NCI-H526 (cell line): ENCODE measurements at places on chromosomes 6 and 20.

- no peak for DNase-seq
Measured at GRCh38 chr20:32995802-32996201, 8.4 kb downstream of the SUN5 start.

GRCh38 chr20:5100684-5101347 is 18.9 kb downstream of the PCNA start:
- peak; percentile 18 for DNase-seq

- no peak for DNase-seq
Measured at GRCh38 chr20:23112595-23112994, 26.5 kb upstream of the CD93 start.

- no peak for DNase-seq
Measured at GRCh38 chr6:149567945-149568585, 1.9 kb downstream of the GINM1 start.

DNA sequence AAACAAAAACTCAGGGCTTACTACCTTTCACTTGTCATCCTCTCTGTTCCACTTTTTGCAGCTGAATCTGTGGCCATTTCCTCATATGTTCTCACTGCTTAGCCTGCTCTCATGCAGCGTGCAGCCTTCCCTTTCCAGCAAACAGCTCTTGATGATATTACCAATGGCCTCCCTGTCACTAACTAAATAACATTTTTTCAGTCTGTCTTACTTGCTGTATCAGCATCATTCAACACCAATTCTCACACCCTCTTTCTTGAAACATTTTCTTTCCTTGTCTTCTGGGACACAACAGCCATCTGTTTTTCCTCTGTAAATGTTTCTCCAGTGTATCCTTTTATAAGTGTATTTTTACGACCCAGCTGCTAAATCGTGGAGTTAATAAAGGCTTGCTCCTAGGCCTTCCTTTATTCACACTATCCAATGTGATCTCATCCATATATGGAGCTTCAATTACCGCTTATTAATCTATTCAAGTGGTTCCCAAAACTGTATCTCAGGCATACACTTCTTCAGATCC is 523.6 kb upstream of the RNF217 start:
- DNase-seq: no peak

- no peak for DNase-seq
Measured at GRCh38 chr6:4344317-4344899, 209.0 kb upstream of the ECI2 start.

- no peak for DNase-seq
Measured at GRCh38 chr6:111171577-111172400, 84.5 kb downstream of the SLC16A10 start.

GRCh38 chr6:137512757-137513605 is 18.8 kb upstream of the OLIG3 start:
- DNase-seq: no peak
